Fibroblast of villous mesenchyme (primary cell): ENCODE measurements at places on chromosomes 1 and 21. TPM values are rescaled to one million over a fixed set of nuclear protein-coding genes. Genes with fewer than 3 reads are reported as not detected.

GRCh38 chr21:41926117-41926806 lies 27.6 kb downstream of the C2CD2 start:
- peak; percentile 83 for DNase-seq

DNA sequence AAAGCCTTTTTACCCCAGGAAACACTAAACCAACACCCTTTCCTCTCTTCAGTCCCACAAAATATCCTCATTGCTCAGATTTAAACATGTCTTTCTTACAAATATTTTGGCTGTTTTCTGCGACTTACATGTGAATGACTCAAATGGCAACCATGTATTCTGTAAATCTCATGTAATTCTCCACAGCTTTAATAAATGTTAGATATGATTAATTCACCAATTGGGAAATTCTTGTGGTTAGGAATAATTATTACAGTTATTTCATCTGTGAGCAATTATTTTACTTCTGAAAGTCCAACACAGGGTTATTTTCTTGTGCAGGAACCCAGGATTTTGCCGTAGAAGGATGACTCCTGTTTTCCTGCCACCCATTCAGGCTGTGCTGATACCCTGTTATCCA lies 431.5 kb downstream of the LMO4 start:
- DNase-seq = no peak

DNA sequence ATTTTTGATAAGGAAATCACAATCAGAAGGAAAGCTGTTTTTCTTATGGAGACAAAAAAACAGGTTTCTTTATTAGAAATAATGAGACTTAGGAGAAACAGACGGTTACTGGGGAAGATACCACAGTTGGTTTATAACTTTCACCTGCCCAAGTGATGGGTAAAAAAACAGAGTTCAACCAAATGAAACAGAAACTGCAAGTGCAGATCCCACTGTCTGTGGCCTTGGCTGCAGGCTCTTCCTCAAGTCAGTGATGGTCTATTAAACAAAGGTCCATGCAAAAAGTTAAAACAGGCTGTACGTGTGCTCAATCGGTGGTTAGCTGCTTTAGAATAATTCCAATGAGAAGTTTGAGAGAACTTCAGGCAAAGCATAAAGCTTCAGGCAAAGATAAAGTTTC lies 112.1 kb upstream of the NEGR1 start:
- no peak for DNase-seq

GRCh38 chr1:231058416-231059109 lies 18.5 kb upstream of the FAM89A start:
- no peak for DNase-seq

DNA sequence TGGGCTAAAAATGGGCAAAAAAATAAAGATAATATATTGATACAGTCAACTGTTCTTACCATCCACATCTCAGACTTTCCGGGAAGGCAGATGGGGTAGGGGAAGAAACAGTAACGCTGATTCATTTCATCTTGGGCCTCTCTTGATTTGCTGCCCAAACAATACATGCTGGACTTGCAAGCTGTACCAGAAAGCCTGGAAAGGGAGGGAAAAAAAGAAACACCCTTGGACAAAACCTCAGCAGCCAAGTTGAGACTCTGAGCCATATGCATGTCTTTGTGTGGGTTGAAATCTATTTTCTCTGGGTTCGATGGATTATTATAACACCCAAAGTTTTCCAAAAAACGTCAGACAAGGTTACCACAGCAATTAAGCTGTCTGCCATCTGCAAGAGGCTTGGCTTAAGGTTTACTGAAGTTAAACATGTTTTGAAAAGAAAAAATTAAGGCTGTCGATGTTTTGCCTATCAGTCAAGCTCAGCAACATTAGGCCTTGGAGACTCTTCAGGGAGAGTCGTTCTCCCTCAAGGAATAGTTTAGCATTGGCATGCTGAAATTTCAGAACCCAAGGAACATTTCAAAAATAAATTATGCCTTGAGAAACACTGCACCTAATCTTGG lies 71.2 kb downstream of the PSMG1 start:
- no peak for DNase-seq

GRCh38 chr1:165376811-165377311 lies 20.3 kb upstream of the LMX1A start:
- no peak for DNase-seq

- no peak for DNase-seq
These were observed 4.4 kb downstream of the LYPD8 start for GRCh38 chr1:248751142-248751541.

GRCh38 chr1:165896277-165896676 lies 68.9 kb downstream of the UCK2 start:
- peak; percentile 97 for DNase-seq

DNA sequence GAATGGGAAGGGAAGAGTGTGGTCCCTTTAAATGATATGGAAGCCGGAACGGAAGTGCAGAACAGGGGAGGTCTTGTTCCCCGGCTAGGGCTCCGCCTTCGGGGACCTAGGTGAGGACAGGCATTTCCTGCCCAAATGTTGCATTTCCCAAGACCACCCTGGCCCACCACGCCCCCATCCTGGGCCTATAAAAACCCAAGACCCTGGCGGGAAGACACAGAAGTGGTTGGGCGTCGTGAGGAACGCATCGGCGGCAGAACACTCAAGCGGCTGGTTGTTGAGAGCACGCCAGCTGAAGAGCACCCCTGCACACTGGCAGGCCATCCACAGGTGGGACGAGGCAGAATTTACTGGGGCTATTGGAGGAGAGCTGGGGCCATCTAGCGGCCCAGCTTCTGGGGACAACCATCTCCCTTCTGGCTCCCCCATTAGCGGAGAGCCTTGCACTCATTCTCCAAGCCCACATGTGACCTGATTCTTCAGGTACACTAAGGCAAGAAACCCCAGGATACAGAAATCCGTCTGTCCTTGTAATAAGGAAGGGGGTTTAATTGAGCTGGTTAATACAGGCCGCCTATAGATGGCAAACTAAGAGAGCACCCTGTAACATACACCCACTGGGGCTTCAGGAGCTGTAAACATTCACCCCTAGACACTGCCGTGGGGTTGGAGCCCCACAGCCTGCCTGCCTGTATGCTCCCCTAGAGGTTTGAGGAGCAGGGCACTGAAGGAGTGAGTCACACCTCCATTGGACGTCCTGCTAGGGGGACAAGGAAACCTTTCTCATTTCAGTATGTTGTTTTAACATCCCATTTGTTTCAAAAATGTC lies 1327.9 kb downstream of the BRINP3 start:
- no peak for DNase-seq

- DNase-seq = no peak
These were observed 28.0 kb upstream of the DNASE2B start for GRCh38 chr1:84370266-84370665.

DNA sequence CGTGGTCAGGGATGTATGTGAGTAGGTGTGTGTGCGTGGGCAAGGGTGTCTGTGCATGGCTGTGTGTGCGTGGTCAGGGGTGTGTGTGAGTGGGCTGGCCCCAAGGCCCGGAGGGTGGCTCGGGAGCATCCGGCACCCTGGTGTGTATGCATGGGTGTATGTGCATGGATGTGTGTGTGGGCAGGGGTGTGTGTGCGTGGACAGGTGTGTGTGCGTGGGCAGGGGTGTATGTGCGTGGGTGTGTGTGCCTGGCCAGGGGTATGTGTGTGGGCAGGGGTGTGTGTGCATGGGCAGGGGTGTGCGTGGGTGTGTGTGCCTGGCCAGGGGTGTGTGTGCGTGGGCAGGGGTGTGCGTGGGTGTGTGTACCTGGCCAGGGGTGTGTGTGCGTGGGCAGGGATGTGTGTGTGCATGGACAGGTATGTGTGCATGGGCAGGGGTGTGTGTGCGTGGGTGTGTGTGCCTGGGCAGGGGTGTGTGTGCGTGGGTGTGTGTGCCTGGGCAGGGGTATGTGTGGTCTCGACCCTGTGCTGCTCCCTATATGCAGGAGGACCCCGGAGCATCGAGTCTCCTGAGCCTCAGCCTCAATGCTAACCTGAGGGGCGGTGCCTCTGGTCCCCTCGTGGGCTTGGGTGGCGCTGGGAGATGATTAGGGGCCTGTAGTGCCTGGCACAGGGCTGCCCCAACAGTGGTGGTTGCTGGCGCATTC lies 16.3 kb downstream of the ARHGEF16 start:
- DNase-seq = no peak

GRCh38 chr1:15810073-15810472 lies 2.6 kb upstream of the UQCRHL start:
- DNase-seq = no peak

GRCh38 chr1:20142001-20142710 lies 3.0 kb downstream of the PLA2G2F start:
- DNase-seq = no peak

GRCh38 chr1:2591233-2591580 lies 4.6 kb downstream of the PRXL2B start:
- DNase-seq = no peak

- DNase-seq = no peak
These were observed 2.6 kb upstream of the GSTM4 start for GRCh38 chr1:109653306-109653705.

DNA sequence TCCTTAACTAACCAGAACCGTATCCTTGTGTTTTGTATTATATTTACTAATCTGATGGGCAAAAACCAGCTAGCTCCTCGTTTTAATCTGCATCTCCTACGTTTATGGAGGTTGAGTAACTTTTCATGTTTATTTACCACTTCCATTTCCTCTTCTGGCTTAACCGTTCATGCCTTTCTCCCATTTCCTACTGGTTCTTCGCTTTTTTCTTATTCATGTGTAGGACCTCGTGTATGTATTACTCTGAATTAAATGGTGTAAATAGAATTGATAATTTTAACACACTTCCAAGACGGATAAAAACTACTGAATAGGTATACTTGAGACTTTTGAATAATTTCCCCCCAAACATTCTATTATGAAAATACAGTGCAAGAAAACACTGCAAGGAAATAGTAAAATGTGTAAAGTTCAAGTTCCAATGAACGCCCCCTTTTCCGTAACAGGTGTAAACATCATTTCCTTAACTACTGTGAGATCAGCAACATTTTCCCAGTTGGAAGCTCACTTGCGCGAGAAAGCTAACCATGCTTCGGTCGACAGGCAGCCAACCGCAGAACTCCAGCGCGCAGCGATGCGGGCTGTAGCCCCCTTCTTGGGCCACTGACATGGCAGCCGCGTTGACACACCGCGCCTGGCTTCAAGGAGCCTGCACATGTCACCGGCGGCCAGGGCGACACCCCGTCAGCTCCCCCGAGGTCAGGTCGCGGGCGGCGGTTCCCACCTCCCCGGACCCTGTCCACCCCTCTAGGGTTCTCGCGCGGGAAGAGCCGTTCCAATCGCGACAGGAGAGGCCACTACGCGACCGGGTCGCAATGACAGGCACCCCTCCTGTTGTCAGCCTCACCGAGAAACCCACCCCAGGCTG lies 816 bp downstream of the EDEM3 start:
- peak; percentile 58 for DNase-seq

- DNase-seq = no peak
These were observed 30.3 kb upstream of the C1QA start for GRCh38 chr1:22606161-22606560.

GRCh38 chr21:21385404-21385803 lies 387.2 kb downstream of the NCAM2 start:
- no peak for DNase-seq

CFHR2 gene
- total RNA-seq = not detected in 2 replicates

MARK1 gene
- 0.86 and 1.6 TPM in 2 replicates for total RNA-seq

OR6K6 gene
- total RNA-seq = not detected in 2 replicates

FCGR3A gene
- total RNA-seq = not detected in 2 replicates

TMCC2 gene
- 3.2 and 3.5 TPM in 2 replicates for total RNA-seq

SRGAP2B gene
- total RNA-seq = 23.8 and 44.9 TPM in 2 replicates

LCE1E gene
- not detected in 2 replicates for total RNA-seq

C1orf94 gene
- total RNA-seq = not detected in 2 replicates

SAMD13 gene
- total RNA-seq = under 0.01 and 0.64 TPM in 2 replicates

TAF13 gene
- 82.5 and 117 TPM in 2 replicates for total RNA-seq

SPATA46 gene
- not detected in 2 replicates for total RNA-seq

PTTG1IP gene
- total RNA-seq = 201 and 245 TPM in 2 replicates

CASQ2 gene
- total RNA-seq = not detected in 2 replicates

FCMR gene
- total RNA-seq = 1.3 and 1.6 TPM in 2 replicates

CD5L gene
- total RNA-seq = not detected in 2 replicates
